ENCODE measurements at places on chromosomes 7 and 10.

DNA sequence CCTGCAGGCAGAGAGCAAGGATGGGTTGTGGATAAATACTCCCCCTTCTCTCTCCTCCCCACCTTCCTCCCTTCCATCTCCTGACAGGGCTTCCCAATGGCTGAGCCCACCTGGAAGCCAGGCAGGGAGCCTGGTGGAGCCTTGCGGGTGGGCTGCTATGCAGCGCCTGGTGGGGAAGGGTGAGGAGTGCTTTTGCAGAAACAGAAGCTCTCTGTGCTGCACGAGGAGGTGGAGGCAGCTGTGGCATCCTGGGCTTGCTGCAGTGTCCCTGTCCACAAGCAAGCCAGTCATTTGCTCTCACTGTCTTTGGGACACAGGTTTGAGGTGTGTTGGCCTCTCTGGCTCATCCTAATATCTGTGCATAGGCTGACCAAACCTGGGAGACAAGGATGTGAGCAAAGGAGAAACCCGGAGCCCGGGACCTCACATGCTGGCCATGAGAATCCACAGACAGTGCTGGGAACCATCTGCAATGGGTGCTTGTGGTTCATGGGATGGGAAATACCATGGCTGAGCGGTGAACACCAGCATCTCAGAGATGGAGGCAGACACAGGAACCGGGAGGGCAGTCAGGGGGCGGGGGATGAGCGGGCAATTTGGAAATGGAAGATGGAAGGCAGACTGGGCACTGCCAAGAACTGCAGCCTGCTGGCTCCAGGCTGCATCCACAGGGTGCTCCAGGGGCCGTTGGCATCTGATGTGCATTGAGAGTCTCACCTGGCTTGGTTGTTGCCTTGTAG lies 364.2 kb downstream of the GLRX3 start:
- no peak for DNase-seq

GRCh38 chr7:78172267-78172757 lies 373.7 kb downstream of the PHTF2 start:
- no peak for DNase-seq

- no peak for DNase-seq
Measured at GRCh38 chr7:118502235-118502634, 277.7 kb downstream of the ANKRD7 start.

DNA sequence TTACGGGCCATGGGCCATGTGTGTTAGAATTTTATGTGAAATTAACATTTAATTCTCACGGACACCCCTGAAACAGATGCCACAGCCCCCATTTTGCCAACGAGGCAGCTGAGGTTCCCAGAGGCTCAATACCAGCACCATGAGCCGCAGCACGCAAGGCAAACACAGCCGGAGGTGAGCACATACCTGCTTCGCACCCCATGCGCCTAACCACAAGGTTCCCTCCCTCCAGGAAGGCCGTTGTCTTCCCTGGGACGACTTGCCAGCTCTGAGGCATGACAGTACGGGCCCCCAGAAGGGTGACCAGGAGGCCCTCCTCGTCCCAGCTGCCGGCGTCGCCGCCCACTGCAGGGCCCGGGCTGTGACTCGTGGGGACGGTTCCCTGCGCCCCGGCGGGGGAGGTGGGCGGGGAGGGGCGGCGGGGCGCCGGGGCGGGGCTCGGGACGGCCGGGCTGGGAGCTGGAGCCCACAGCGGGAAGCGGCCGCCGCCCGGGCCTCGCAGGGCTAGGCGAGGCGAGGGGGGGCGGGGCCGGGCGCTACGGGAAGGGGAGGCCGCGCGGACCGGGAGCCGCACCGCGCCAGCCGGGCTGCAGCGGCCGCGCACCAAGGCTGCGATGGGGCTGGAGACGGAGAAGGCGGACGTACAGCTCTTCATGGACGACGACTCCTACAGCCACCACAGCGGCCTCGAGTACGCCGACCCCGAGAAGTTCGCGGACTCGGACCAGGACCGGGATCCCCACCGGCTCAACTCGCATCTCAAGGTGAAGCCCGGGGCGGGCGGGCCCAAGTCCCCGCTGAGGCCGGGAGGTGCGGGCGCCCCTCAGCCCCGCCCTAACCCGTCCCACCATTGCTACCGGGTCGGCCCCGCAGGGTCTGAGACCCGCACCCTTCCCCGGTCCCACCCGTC lies at the start of gene CAV2:
Gene CAV2 (plus strand): TSS at position 571 of the 910 bp plus-strand sequence. CDS start 44 bp downstream, at position 615.
- DNase-seq, result peak; percentile 80

DNA sequence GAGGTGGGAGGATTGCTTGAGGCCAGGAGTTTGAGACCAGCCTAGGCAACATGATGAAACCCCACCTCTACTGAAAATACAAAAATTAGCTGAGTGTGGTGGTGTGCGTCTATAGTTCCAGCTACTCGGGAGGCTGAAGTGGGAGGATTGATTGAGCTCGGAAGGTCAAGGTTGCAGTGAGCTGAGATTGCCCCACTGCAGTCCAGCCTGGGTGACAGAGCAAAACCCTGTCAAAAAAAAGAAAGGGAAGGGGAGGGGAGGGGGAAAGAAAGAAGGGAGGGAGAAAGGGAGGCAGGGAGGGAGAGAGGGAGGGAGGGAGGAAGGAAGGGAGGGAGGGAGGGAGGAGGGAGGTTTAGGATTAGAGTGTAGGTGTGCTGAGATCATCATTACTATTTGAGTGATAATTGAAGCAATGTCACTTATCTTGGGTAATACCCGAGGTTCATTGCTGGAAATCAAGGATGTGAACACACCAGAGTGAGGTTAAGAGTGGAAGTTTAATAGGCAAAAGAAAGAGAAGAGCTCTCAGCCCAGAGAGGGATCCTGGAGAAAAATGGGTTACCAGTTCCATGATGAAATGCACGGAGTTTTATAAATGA lies 27.6 kb downstream of the VCL start:
- no peak for DNase-seq

DNA sequence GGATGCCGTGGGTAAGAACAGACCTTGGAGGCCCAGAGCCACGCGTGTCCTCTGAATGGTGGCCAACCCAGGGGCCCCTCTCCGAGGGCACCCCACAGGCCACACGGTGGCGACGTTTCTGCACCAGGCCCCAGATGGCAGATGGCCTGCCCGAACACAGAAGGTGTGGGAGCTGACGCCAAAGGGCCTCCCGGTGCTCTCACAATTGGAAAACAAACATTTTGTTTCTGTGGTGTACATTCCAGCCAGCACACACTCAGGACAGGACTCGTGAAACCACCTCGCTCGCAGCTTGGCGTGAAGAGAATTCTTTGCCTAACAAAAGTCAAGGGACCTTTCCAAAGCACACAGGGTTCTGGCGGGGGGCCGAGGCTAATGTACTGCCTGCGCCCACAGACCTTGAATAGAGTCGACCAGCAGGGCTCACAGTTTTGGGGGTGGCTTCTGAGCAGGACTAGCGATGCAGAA lies 112.1 kb downstream of the FAM53B start:
- DNase-seq, result no peak

- DNase-seq, result no peak
Measured at GRCh38 chr10:84837877-84838276, 509.5 kb downstream of the CCSER2 start.

- DNase-seq, result no peak
Measured at GRCh38 chr7:610531-611280, 91.1 kb upstream of the PDGFA start.

GRCh38 chr7:17184805-17185689 lies 113.4 kb upstream of the AHR start:
- peak; percentile 6 for DNase-seq

GRCh38 chr10:24849501-24850299 lies 102.7 kb downstream of the PRTFDC1 start:
- no peak for DNase-seq

GRCh38 chr10:110547139-110547761 lies 20.2 kb upstream of the SMC3 start:
- peak; percentile 72 for DNase-seq

DNA sequence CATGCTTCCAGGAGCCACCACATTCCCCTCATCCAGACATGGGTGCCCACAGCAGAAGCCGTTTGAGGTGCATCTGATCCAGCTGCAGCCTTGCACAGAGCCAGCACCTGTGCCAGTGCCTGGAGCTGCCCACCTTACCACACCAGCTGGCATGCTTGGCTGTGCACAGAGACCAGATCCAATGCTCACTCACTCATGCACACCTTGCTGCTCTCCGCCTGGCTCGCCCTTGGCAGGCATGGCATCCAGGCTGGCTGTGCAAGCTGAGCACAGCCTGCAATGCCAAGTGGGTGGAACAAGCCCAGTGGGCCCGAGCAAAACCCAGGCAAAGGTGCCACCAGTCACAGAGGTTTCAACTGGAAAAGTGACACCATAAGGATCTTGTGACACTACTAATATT lies 66.9 kb upstream of the SEMA3A start:
- no peak for DNase-seq

DNA sequence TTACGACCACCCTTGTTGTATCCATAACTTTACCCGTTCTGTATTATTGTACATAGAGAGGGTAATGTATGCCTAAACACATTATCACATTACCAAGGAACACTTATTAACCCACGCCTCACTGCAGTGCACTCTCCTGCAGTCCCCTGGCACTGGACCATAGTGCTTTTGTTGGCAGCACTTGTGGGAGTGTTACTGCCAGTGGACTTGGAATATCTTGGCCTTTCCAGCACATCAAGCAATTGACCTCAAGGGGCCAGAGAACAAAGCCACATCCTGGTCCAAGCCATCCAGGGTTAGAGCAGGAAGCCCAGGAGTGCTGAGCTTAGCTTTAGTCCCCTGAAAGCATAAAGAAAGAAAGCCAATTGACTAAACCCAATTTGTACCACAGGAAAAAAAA lies 304.2 kb downstream of the PCDH15 start:
- no peak for DNase-seq

DNA sequence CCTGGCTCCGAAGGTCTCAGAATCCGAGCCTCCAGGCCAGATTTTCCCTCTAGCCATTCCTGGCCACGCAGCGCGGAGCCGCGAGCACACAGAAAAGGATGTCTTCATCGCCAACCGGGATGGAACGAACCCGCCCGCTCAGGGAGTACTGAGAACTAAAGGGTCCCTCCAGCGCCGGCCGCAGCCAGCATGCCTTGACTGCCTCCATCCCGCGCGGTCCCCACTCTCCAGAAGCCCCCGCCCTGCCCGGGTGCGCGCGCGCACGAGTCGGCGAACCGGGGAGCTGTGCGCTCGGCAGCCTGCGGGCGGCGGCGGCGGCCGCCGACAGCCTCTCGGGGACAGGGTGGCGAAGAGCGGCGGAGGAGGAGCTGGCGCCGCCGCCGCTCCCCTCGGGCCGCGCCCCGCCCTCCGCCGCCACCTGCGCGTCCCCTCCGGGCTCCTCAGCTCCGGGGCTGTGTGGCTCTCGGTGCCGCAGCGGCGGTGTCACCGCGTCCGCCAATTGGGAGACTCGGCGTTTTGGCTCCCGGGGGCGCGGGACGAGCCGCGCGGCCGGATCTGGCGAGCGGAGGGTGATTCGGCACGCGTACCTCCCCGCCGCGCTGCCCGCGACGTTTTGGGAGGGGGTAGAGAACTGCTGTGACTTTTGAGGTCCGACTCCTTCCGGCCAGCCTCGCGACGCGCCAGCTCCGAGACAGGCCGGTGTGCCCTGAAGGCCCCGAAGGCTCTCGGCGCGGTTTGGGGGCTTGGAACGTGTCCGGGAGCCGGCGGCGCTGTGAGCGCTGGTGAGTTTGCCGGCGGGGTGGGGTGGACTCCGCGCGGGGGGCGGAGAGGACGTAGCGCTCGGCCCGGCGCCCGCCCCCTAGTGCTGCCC lies 453 bp upstream of the GALNT17 start:
- DNase-seq, result peak; percentile 77

DNA sequence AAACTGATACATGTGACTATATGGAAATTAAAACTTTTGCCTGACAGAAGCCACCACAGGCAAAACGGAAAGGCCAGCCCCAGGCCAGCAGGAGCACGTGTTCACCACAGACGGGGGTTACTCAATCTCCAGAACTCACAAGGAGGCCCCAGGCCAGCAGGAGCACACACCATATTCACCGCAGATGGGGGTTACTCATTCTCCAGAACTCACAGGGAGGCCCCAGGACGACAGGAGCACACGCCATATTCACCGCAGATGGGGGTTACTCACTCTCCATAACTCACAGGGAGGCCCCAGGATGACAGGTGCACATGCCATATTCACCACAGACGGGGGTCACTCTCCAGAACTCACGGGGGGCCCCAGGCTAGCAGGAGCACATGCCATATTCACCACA lies 61.5 kb downstream of the NKX6-2 start:
- peak; percentile 87 for DNase-seq

DNA sequence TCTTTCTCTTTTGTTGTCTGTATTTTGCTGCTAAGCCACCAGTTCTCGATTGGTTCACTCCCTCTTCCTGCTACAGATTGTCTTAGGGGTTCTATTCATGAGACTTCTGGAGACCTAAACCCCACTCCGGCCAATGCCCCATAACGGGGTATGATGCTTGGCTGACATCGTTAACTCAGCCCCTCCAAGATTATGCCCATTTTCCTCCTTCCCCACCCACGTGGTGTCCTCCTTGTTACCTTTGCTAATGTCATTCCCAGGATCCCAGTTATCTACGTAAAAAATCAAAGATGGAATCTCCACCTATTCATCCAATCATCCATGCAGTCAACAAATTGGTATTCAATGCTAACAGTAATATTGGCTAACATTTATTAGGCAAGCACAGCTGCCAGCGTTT lies 228.3 kb downstream of the CAMK1D start:
- no peak for DNase-seq

DNA sequence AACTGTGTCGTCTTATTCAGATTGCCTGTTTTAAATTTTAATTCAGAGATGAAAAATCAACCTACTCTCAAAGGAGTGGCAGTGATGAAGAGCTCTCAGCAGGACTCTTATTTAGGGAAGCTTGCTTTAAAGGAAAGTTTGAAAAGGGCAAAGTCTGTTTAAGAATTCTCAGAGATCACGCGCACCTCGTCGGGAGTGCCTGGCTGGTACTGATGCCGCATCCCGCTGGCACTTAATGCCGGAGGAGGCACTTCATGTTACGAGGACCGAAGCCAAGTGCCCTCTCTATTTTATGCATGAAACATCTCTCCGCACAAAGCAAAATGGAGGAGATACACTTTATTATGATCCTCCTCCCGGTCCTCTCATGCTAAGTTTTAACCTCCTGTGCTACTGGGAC lies 71.1 kb upstream of the INSYN2A start:
- no peak for DNase-seq

Measured in fibroblast of skin of scalp (primary cell).